HT1080 (cell line): ENCODE measurements at places on chromosomes 3 and 15. TPM values are rescaled to one million over a fixed set of nuclear protein-coding genes. Genes with fewer than 3 reads are reported as not detected.

The PARP15 gene
- not detected in 2 replicates for total RNA-seq

The IL17RE gene
- total RNA-seq = 0.66 TPM in 1 of 2 replicates, not detected in the other

The CHCHD6 gene
- 28.7 and 37.9 TPM in 2 replicates for total RNA-seq

- DNase-seq = peak; percentile 20
These were observed 458.5 kb downstream of the AGBL1 start for GRCh38 chr15:86538141-86538540.

- DNase-seq = no peak
These were observed 9.0 kb downstream of the GASK1A start for GRCh38 chr3:42988097-42988496.

The SPSB4 gene
- not detected in 2 replicates for total RNA-seq

DNA sequence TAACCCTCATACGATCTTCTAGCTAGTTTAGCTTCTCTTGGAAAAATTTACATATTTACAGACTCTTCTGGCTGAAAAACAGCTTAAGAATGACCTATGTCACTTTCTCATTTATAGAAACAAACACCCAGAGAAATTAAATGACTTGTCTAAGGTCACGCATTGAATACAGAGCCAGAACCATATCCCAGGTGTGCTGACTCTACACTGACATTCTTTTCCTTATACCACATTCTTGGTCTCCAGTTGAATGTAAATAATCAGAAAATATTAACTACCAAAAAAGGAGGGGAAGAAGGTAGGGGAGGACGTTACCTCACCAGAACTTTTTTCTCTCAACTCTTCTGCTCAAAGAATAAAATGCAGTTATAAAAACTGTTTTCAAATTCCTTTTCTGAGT lies 95.0 kb downstream of the THRB start:
- no peak for DNase-seq

DNA sequence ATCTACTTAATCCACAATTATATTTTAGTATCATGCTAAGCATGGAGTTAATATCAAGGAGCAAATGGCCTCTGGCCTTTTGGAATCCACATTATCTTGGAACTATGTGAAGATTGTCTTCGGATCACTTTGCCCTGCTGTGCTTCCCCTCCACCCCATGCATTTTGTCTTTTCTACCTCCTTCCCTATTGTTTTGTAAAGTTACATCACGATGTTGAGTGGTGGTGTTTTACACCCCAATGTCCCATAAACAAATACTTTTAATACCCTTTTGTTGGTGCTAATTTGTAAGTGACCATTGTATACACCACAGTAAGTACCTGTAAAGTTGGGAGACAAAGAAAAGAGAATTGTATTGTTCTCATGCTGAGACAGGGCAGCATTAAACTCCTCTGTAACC lies 258.4 kb upstream of the ZNF717 start:
- no peak for DNase-seq

The OSBPL10 gene
- total RNA-seq = 20.2 and 28.1 TPM in 2 replicates

DNA sequence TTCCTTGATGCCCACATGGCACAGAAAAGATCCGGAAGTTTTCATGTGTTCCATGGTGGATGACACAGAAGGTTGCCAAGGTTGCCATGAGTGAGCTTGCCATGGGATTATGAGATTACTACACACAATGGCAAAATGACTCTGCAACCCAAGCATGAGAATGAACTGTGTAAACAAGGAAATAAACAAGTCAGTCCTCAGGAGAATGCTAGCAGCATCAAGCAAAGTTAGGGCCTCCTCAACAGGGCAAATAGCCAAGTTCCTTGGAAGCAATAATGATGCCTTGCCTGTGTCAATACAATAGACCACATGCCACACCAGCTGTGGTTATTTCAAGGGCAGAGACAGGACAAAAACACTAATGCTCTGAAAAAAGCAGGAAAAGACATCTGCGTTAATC lies 41.8 kb downstream of the AQR start:
- no peak for DNase-seq

The LCMT2 gene
- 10.5 and 11.6 TPM in 2 replicates for total RNA-seq

DNA sequence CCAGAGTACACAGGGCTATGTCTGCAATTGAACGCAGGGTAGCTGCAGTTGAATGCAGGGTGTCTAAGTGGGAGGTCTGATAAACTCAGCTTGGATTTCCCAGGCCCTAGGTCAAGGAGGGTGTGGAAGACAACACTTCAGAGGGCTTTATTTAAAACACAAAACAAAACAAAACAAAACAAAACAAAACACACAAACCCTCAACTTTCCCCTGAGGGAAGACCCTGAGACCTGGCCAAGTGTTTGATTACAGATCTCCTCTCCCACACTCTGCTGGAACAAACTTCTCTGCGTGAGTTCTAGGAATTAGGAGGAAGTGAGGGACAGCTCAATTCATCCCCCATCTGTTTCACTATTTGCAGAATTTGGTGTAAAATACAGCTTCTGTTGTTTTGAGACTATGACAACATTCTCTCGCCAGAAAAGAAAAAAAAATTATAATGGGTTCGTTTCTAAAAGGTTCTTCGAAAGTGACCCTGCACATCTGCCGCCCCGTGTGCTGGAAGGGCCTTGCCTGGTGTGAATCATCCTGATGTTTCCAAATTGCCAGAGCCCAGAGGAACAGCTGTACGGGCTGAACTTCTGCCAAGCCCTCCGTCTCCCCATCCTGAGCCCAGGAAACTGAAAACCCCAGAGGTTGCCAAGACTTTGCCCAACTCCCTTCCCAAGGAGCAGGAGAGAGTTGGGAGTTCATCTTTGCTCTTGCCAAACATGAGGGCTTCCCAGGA lies 73.3 kb upstream of the RAD18 start:
- no peak for DNase-seq

- DNase-seq = peak; percentile 48
These were observed 54.4 kb upstream of the TLE3 start for GRCh38 chr15:70152070-70152480.

- DNase-seq = no peak
These were observed 254.6 kb upstream of the SOX14 start for GRCh38 chr3:137509354-137510045.

GRCh38 chr15:48962662-48963523 lies 826 bp downstream of the SHC4 start:
- no peak for DNase-seq

DNA sequence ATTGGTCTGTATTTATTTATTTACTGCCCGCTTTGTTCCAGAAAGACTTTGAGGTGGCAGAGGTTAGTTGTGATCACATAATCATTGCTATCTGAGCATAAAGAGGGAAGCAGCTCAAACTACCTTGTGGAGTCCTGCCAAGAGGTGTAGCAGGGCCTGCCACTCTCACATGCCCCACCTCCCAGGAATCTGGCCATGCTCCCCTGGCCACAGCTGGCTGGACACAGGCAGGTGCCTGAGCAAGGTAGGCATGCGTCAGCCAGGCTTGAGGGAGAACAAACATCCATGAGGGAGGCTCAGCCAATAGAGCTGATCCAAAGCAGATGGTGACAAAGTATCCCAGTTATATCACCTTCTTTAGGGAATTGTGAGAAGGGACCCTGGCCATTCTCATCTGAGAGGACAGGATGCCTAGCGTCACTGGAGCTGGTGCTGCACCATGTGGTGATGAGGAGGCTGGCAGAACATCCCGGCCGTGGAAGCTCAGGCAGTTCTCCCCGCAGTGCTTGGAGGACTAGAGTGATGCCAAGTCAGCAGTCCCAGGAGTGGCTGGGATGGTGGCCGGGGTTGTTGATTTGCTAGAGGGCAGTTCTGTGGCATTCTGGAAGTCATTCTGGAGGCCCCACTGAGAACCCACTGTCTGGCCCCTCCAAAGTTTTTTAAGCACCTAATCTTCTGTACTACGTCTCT lies 6.8 kb upstream of the POLG start:
- DNase-seq = no peak

- no peak for DNase-seq
These were observed 71.3 kb downstream of the CMTM8 start for GRCh38 chr3:32309654-32310242.

- no peak for DNase-seq
These were observed 156.0 kb downstream of the PDE8A start for GRCh38 chr15:85137489-85138168.

DNA sequence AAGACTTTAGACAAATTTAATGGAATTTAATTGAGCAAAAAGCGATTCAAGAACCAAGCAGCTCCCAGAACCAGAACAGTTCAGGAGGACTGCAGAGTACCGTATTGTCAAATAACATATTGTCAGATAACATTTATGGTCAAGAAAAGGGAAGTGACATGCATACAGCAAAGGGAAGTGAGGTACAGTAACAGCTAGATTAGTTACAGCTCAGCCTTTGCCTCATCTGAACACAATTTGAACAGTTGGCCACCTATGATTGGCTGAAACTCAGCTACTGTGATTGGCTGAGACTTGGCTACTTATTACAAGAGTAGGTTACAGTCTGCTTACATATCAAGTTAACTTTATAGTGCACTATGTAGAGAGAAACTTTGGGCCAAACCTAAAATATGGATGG lies 21.9 kb downstream of the ZFAND6 start:
- DNase-seq = no peak
